ENCODE measurements at places on chromosomes 3 and 15.

- DNase-seq: no peak
Observed at GRCh38 chr3:156024904-156025533, 95.4 kb upstream of the KCNAB1 start.

DNA sequence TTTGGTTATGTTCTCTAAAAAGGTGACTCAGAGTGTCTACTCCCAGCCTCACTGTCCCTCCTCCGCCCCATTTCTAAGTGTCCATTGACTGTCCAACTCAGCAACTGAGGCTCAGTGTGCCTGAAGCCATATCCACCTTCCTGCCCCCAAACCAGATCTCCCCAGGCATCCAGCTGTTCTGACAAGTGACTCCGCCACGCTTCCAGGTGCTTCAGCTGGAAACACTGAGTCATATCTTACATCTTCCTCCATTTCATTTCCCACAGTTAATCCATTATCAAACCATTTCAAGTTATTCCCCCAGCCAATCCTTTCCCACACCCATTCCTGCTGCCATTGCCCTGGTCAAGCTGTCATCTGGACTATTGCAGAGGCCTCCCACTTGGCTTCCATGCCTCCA is 17.1 kb downstream of the MAGEF1 start:
- DNase-seq: no peak

GRCh38 chr15:44034334-44034733 is 160.7 kb downstream of the FRMD5 start:
- DNase-seq: no peak

DNA sequence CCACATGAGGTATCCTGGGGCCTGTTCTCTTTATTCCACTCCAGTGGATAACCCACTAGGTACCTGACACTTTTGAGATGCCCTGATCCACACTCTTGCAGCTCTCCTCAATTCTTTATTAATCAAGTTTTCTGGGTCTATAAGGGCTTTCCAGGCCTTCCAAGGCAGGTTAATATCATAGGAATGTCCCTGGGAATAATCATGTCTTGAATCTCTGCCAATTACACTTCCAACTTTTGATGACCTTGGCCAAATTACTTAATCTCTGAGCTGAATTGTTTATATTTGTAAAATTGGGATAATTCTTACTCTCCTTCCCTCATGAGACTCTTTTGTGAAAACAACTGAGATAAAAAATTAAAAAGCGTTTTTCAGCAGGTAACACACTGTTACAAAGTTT is 881.7 kb downstream of the MCTP2 start:
- no peak for DNase-seq

DNA sequence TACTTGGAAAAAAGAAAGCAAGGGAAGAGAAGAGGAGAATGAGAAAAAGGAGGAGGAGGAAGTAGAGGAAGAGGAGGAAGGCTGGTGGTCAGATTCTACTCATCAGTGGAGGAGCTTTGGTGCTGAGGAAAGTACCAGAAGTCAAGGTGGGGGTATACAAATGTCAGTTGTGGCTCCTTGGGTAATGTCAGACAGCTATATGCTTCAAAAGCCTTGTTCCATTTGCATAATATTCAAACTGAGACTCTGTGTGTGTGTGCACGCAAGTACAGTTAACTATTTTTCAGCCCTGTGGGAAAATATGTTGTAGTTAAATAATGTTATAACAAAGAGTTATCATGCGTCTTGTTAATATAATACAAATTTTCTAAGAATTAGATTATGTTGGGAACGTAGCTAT is 609.7 kb downstream of the PDCD6IP start:
- no peak for DNase-seq

- no peak for DNase-seq
Observed at GRCh38 chr3:177124882-177125281, 72.4 kb downstream of the TBL1XR1 start.

GRCh38 chr3:114499976-114500375 is 206.1 kb downstream of the TIGIT start:
- DNase-seq: no peak
